ENCODE measurements at places on chromosomes 4 and X.

DNA sequence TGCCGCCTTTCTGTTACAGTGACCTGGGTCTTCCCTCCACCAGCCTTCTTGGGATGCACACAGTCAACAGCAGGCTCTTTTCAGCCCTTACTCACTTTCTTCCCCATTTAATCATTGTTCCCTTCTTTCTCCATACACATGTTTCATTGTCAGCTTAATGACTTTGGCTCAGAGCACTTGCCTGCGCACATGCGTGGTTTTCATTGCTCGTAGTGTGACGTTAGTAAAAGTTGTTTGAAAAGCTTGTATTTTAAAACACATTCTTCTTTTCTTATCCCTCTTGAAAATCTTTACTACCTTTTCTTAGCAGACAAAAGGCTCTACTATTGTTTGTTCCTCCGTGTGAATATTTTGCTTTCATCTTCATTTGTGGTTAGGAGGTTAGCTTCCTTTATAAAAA is 19.7 kb upstream of the SCOC start:
- DNase-seq: no peak

GRCh38 chrX:6983207-6983955 is 164.1 kb upstream of the STS start:
- no peak for DNase-seq

DNA sequence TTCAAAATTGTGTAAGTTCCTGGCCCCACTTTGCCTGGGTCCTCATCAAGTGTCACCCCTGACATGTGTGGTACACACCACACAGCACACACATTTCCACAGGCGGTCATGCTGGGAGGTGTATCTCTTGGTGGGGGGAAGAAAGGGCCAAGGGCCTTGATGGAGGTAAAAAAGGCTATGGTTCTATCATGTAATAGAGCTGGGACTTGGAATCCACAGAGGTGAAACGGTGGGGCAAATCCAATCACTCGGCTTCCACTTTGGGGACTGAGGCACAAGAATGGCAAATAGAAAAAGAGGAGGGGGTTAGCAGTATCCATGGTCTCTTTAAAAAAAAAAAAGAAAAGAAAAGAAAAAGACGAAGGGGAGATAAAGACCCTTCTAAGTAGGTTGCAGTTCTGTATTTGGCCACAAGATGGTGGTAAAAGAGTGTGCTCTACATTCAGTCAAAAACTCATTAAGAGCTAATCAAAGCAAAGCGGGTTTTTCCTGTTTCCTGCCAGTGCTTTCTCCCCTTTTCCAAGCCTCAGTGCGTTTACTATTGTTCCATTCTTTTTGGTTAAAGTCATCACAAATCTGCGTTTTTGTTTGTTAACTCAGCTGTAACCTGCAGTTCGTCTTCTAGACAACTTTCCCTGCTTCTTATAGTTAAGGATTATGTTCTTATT is 37.0 kb upstream of the ATP6AP2 start:
- DNase-seq: no peak

DNA sequence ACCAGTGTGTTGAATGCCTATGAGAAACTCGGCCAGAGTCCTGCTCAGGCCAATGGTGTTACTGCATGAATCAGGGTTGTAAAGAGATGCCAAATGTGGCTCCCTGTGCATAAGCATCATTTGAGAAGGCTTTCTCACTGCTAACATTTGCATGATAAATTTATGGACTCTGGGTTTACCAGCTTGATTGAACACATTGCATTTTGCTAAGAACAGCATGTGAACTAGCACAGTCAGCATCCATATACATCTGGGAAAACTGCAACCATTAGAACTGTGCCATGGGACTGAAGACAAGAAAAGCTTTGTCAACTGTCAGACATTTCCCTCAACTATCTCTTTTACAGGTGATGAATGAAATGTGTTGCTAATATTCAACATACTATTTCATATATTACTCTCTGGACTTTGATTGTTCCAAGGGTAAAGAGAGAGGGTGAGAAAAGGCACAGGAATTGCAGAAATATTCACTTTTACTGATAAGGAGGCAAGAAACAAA is 1427.4 kb upstream of the ADGRL3 start:
- no peak for DNase-seq

GRCh38 chr4:126604268-126604867 is 1028.4 kb upstream of the INTU start:
- no peak for DNase-seq

DNA sequence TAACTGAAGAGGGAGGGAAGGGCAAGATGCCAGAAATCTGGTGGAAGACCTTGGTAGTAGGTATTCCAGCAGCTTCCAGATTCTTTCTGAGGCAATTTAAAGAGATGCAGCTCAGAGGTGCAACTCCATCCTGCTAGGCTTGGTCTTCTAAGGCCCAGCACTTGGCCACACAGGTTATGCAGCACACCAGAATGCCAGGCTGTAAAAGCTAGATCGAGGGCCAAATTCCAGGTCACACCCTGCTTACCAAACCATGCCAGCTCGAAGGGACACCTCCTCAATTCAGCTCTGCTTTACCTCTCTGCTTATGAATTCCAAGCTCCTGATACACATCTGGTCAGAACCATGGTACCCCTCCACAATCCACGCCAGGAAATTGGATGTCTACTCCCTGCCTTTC is 19.8 kb upstream of the ATXN3L start:
- no peak for DNase-seq

DNA sequence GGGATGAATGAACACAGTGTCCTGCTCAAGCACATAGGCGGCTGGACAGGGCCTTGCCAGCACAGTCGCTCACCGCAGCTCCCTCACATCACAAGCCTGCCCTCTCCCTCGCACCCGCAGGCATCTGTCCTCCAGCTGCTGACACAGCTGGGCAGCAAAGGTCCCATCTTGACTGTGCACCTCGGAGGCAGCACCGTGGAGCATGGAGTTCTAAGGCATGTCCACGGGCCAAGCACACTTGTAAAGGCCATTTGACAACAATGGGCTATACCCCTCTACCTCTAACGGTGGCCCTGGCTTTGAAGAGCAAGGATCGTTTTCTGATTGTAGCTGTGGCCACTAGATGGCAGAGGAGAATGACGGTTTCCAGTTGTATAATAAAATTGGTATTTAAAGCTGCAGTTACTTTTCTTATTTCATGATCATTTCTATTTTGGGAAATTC is 53.8 kb downstream of the APLN start:
- no peak for DNase-seq

GRCh38 chr4:17096692-17097091 is 198.2 kb upstream of the LDB2 start:
- no peak for DNase-seq

DNA sequence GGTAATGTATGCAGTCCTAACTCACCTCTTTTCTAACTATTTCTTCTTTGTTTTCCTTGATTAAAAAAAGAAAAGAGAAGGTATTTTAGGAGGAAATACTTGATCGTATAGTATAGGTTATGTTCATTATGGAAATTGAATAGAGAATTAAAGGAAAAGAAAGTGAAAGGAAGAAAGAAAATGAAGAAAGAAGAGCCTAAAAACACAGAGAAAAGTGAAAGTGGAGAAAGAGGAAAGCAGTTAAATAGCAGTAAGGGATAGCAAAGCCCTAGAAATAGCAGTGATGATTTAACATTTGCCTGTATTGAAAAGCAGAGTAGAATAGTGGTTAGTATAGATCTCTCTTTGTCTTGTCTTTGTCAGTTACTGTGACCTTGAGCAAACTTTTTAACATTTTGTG is 37.0 kb downstream of the MRPL1 start:
- DNase-seq: no peak

GRCh38 chr4:43853565-43854264 is 594.9 kb downstream of the KCTD8 start:
- no peak for DNase-seq

DNA sequence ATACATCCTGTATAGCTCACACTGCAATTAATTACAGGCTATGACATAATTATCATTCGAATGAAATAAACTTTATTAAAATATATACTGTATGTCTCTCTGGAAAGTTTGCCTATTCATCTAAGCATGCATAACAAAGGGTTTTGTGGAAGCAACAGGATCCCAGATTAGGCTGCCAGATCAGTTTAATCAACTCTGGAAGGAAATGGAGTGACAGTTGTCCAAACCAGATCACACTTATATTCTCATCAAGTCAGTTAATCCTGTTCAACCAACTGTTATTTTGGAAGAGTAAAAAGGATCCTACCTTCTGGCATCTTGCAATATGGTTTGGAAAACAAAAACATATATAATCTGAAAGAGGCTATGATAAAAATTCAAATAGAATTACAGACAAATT is 312.2 kb downstream of the FAT4 start:
- no peak for DNase-seq

GRCh38 chr4:108030332-108030731 is 40.6 kb downstream of the HADH start:
- DNase-seq: no peak

GRCh38 chrX:10244915-10245622 is 88.3 kb downstream of the CLCN4 start:
- DNase-seq: no peak

DNA sequence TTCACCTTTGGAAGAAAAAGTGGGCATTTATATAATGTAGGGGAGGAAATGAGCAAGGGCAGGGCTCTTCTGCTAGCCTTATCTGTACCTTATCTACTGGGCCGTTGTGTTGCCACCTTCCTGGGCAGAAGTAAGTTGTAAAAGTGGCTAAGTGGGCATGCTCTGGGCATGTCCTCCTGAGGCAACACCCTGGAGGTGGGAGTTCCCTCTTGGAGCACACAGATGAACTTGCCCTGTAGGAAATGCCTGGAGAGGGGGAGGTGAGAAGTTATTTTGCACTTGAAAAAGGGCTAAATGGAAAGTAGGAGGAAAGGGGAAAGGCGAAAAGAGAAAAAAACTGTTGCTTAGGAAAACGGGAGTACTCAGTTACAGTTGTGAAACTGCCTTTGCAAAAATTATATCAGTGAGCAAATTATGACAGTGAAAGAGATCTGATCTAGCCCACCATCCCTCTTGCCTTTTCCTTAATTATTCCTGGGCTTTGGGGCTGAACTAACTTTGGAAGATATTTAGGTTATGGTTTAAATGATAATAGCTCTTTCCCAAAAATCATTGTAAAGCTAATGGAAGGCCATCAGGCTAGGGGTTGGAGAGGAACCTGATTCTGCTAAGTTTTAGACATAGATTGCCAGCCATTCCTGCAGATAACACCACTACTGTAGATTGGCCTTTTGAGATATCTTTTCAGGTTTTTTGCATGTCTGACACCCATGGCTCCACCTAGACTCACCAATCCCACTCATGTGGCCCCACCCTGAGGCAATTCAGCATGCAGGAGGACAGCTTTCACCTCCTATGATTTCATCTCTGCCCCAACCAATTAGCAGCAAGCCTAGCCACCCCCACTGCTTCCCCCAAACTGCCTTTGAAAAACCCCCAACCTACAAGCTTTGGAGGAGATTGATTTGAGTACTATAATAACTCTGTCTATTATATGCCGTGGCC is 20.5 kb upstream of the ZNF81 start:
- DNase-seq: no peak

GRCh38 chrX:3450881-3451570 is 104.6 kb upstream of the MXRA5 start:
- DNase-seq: no peak

- DNase-seq: no peak
Measured at GRCh38 chrX:126485409-126485808, 67.2 kb downstream of the DCAF12L1 start.

DNA sequence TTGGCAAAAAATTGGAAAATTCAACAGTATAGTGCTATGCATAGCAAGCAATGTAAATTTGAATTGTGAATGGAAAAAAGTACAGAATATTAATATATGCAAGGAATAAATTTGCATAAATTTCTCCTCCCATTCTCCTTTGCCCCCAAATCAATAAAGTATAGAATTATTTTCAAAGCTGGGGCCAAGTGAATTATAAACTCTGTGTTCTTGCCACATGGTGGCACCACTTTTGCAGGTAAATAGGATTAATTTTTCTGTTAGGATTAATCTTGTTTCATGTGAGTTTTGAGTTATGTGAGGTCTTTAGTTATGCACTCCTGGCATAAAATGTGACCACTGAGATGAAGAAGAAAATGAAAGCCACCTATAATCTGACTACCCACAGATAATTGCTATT is 19.9 kb downstream of the COPS4 start:
- DNase-seq: no peak

- no peak for DNase-seq
Measured at GRCh38 chr4:73055241-73055897, 14.1 kb downstream of the COX18 start.

DNA sequence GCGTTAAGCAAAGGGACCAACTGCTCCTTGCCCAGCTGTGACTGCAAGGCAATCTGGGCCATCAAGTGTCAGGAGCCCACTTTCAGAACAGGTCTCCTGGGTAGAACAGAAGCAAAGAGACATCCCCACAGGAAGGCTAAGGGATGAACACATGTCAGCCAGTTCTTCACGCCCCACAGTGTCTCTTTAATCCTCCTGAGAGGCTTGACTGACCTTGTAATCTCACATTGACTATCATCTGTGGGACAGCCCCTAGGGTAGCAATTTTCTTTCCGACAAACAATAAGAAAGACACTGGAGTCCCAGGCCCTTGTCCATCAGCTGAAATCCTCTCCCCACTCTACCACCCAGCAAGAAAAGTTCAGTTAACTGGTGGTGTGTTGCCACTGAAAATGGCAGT is 1.0 kb downstream of the CHRDL1 start:
- DNase-seq: no peak

DNA sequence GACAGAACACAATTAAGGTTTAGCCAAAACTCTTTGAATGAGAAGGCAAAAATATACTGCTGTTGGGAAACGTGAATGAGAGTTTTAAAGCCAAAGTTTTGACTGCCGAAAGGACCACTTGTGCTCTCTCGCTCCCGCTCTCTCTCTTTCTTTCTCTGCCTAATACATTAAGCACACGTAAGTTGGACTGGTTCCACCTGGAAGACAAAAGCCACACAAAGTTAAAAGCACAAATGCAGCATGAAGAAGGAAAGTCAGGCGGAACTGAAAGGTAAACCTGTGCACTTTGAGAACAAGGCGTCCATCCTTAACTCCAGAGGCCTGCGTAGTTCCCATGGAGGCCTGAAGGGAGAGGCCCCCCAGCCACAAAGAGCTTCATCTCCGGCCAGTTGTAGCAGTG is 1.9 kb downstream of the DCAF12L2 start:
- no peak for DNase-seq

- no peak for DNase-seq
Measured at GRCh38 chr4:66930206-66930605, 615.1 kb downstream of the CENPC start.

DNA sequence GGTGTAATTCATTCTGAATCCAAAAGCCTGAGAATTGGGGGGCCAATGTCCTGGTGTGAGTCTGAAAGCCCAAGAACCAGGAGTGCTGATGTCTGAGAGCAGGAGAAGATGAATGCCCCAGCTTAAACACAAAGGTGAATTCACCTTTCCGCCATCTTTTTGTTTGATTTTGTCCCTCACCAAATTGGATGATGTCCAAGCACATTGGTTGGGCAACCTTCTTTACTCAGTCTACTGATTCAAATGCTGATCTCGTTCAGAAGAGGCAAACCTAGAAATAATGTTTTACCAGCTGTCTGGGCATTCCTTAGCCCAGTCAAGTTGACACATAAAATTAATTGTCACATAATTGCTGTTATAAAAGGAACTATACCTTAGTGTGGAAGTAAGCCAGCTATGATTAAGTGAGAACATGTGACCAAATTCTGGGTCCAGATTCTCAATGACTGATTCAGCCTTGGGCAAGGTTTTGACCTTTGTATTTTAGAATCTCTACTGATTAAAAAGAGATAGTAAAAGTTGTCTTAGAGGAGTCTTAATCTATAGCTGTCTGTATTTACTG is 34.5 kb upstream of the SLC4A4 start:
- DNase-seq: no peak

Measured in stimulated activated CD4-positive, alpha-beta T cell treated with anti-CD3 and anti-CD28 coated beads, TNF-alpha, amount 100 ng/mL, for 1 hour (primary cell).